ENCODE measurements at places on chromosomes 3 and 15.

- DNase-seq, result peak; percentile 38
Measured at GRCh38 chr3:72287956-72288355, 503.0 kb upstream of the PROK2 start.

GRCh38 chr15:68205558-68205944 lies 419 bp upstream of the CALML4 start:
- DNase-seq, result no peak

- peak; percentile 2 for DNase-seq
Measured at GRCh38 chr3:86388820-86389219, 602.1 kb downstream of the VGLL3 start.

GRCh38 chr3:45635475-45636256 lies 41.1 kb downstream of the LIMD1 start:
- DNase-seq, result peak; percentile 85

DNA sequence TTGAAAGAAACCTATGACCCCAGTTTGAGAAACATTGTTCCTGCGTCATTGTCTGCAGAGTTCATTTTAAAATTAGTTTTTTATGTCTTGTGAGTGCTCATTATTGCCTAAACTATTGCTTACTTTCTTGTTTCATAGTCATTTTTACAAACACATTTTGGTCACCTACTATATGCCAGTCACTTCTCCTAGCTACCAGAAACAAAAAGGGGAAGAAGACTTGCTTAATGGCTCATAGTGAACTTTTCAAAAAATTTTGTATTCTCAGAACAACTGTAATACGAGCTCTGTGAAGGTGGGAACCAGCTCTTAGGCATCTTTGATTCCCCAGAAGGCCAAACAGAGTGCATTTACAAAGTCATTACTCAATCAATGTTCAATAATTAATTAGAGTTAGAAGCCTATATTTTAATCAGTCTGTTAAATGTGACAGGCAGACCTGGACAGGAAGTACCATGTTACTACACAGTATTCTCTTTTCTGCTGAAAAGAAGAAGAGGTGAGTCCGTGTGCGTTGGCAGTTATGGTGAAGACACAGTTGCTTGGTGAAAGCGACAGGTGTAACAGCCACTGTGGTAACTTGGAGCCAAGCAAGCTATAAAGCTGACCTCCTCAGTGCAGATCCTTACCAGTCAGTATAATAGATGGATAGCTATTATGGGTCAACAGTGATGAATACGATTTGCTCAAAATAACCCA lies 46.6 kb downstream of the DPPA2 start:
- DNase-seq, result no peak

DNA sequence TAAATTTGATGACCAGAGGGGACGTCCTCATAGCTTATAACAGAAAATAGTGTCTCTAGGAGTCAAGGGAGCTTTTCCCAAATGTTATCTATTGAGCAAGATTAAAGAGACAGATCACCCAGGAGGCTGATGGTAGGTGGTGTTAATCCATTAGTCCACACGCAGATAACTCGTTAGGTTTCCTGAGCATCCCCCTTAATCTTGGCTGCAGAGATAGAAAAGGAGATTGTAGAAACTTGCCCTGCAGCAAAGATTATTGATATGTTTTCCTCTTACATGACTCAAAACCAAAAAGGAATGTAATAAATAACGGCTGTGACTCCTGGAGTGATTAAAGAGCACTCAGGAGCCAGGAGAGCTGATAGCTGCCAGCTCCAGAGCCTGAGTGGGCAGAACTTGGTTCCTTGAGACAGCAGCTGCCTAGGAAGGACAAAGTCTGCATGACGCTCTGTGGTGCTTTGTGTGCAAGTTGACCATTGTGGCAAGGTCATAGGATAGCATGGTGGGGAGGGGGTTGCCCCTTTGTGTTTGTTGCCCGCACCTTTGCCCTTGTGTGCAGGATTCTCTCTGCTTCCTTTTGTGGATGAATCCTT lies 234.8 kb downstream of the PTPRG start:
- DNase-seq, result no peak

- no peak for DNase-seq
Measured at GRCh38 chr15:36605604-36606263, 26.3 kb downstream of the CDIN1 start.

GRCh38 chr3:77247817-77248216 lies 207.9 kb downstream of the ROBO2 start:
- no peak for DNase-seq

DNA sequence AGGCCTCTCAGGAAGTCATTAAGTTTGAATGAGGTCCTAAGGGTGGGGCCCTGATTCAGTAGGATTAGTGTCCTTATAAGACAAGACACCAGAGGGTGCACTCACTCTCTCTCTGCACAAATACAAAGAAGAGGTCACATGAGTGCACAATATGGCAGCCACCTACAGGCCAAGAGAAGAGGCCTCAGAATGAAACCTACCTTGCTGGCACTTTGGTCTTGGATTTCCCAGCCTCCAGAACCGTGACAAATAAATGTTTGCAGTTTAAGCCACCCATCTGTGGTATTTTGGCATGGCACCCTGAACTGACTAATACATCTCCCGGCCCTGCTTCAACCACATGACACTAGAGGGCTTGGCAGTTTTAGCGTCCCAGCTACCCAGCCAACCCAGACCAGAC lies 73.9 kb upstream of the CHRNB4 start:
- peak; percentile 41 for DNase-seq

GRCh38 chr15:89642106-89642505 lies 13.2 kb downstream of the KIF7 start:
- DNase-seq, result no peak

Data from MCF 10A (cell line).